ENCODE measurements at places on chromosomes 16 and 17.

GRCh38 chr16:86566966-86567700 lies 504 bp downstream of the FOXC2 start:
- DNase-seq = peak; percentile 68

GRCh38 chr17:49822829-49823228 lies 25.0 kb downstream of the TAC4 start:
- DNase-seq = no peak

DNA sequence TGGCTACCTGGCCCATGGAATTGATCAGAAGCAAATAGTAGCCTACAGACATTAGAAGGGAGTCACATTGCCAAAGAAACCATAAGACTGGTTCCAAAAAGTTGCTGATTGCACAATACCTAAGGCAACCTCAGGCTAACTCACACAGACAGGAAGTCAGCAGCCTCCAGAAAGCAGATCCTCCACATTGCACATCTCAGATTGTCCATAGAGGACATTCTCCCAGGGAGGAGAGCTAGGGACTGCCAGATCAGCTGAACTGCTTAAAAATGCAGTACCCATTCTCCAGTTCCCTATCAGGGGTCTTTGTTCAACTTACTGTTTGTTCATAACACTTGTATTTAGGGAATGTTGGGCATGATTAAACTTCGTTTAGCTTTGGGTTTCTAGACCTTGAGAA lies 4.2 kb downstream of the CCL3 start:
- DNase-seq = no peak

DNA sequence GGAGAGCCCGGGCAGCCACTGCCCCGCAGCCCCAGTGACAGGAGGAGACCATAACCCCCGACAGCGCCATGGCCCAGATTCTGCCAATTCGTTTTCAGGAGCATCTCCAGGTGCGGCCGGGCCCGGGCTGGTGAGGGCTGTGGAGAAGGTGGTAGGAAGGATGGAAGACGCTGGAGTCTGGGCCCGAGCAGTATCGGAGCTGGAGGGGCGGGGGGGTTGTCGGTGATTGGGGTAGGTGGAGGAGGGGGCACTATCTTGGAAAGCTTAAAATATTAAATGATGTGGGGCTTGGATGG lies 317 bp downstream of the CLTC start:
- no peak for DNase-seq
